HepG2 (cell line): ENCODE measurements at places on chromosomes 1 and 21. TPM values are rescaled to one million over a fixed set of nuclear protein-coding genes. Genes with fewer than 3 reads are reported as not detected.
A peak's percentile ranks its signal among the peaks of the same experiment; 100 is the strongest.

DNA sequence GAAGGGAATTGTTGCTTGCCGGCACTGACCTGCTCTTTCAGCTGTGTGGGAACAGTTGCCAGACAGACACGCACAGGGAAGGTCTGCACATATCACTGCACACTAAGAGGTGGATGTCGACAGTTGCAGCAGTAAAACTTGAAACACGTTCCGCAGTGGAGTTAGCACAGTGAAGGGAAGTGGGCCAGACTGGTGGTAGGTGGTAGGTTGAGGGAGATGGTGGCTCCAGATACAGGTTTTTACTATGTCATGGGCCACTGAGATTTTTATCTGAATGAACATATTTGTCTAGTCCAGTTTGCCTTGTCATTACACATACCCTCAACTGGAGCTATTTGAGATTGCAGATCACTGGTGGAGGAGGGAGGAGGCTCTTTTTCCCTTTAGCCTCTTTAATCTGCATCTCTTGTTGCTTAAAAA, 13.5 kb downstream of the MRPS6 start:
- no peaks in the 10 kb centered on the region for H3K36me3 ChIP-seq
- H3K27me3 ChIP-seq, result no peaks in the 10 kb centered on the region
- peaks cover 16% of the 10 kb centered on the region for H3K4me1 ChIP-seq
- H3K4me3 ChIP-seq, result no peak overlapping the region
- DNase-seq, result no peak

DNA sequence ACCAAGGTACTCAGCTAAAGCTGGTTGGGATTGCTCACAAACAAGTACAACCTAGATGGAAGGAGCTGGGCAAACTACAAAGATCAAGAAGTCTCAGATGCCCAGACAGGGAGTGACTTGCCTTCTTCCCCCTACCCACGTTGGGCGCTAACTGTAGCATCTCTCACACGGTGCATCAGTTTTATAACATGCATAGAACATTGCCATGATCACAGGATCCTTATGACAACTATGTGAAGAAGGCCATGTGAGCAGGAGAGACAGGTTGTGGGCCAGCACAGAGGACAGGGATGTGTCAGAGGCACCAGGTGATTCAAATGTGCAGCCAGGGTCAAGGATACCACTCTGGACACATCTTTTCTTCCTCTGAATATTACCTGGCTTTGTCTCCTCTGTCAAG, 28.3 kb upstream of the CYP4B1 start:
- H3K4me1 ChIP-seq, result no peaks in the 10 kb centered on the region
- H3K36me3 ChIP-seq, result no peaks in the 10 kb centered on the region
- DNase-seq, result no peak
- H3K27me3 ChIP-seq, result no peaks in the 10 kb centered on the region
- H3K4me3 ChIP-seq, result no peak overlapping the region

The ELF3 gene
- 7.9 and 11.5 TPM in 2 replicates for total RNA-seq

The ZNF683 gene
- total RNA-seq, result not detected in 2 replicates

The FCRL1 gene
- not detected in 2 replicates for total RNA-seq

The POU2F1 gene
- total RNA-seq, result 10.2 and 15.1 TPM in 2 replicates

- DNase-seq, result no peak
- no peak overlapping the region for H3K27ac ChIP-seq
- no peak overlapping the region for H3K4me3 ChIP-seq
- H3K36me3 ChIP-seq, result peaks cover 5% of the 10 kb centered on the region
These were observed 49.1 kb downstream of the EYA3 start for GRCh38 chr1:28039341-28039740.

The B3GALT6 gene
- 9.2 and 14.2 TPM in 2 replicates for total RNA-seq

DNA sequence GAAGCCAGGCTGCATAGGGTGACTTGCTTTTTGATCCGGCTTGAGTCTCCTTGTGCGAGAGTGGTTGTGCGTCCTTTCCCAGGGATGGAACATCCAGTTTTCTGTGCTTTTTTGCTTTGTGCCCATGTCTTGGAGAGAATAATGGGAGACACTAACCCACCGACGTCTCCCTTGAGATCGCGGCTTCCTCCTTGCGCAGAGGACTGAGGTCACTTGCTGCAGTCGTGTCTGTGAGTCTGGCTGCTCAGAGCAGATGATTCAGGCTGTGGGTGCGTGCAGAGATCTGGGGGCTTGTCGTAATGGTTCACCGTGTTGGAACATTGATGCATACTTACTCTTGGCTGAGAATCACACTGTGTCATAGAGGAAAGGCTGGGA, 164.5 kb upstream of the CACNA1E start:
- no peak for DNase-seq
- H3K4me1 ChIP-seq, result no peaks in the 10 kb centered on the region
- H3K36me3 ChIP-seq, result no peaks in the 10 kb centered on the region
- H3K4me3 ChIP-seq, result no peak overlapping the region
- no peak overlapping the region for H3K27ac ChIP-seq

DNA sequence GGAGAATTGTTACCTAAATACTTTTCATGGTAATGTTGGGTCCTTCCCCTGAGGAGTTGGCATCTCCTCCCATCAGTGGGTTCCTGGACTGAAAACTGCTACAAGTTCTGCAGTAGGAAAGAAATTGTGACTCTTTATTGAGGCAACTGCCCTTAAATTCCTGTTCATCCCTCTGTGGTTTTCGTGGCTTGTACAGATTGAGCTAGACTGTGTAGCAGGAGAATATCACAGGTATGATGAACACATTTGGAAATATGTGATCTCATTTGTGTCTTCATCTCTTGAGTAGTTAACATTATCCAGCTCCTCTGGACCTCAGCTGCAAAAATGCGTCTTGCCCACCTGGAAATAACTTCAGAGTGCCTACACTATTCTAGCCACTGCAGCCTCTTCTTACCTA, 390.6 kb downstream of the PTPRC start:
- no peak overlapping the region for H3K27ac ChIP-seq
- no peaks in the 10 kb centered on the region for H3K27me3 ChIP-seq
- no peaks in the 10 kb centered on the region for H3K36me3 ChIP-seq
- DNase-seq, result no peak

DNA sequence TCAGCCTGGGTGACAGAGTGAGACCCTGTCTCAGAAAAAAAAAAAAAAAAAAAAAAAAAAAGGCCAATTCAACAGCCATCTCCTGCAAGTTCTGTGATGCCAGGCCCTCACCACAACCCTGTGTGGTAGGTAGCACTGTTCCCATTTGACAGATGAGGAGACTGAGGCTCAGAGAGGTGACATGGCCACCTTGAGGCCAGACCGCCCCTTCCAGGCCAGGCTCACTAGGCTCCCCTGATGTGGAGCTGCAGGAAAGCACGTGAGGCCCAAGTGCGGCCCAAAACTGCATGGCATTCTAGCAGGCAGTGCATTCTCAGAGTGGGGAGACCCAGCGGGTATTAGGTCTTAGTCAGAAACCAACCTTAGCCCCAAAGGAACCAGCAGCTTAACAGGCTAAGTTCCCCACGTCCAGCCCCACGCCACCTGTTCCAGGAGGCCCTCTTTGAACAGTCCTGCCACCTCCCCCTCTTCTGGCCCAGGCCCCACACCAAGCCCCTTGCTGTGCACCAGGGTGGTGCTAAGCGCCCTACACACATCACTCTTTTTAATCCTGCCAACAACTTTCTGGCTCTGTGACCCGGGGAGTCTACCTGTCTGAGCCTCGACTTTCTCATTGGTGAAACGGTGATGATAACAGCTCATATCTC, 11.7 kb upstream of the ECE1 start:
- H3K4me3 ChIP-seq, result no peak overlapping the region
- DNase-seq, result no peak
- H3K27ac ChIP-seq, result no peak overlapping the region
- no peaks in the 10 kb centered on the region for H3K4me1 ChIP-seq
- peaks cover 1% of the 10 kb centered on the region; the same call in 1 of the 2 replicates for H3K36me3 ChIP-seq

GRCh38 chr1:119660253-119661083, 12.4 kb upstream of the ZNF697 start:
- no peaks in the 10 kb centered on the region for H3K27me3 ChIP-seq
- H3K36me3 ChIP-seq, result no peaks in the 10 kb centered on the region
- H3K4me1 ChIP-seq, result peaks cover 17% of the 10 kb centered on the region
- H3K27ac ChIP-seq, result no peak overlapping the region

The S100A14 gene
- total RNA-seq, result 1.4 and 2.0 TPM in 2 replicates

- H3K27ac ChIP-seq, result no peak overlapping the region
- peaks cover 41% of the 10 kb centered on the region for H3K4me1 ChIP-seq
- no peaks in the 10 kb centered on the region for H3K36me3 ChIP-seq
- no peak for DNase-seq
- no peaks in the 10 kb centered on the region for H3K27me3 ChIP-seq
These were observed 11.6 kb upstream of the IFNGR2 start for GRCh38 chr21:33391656-33392055.

DNA sequence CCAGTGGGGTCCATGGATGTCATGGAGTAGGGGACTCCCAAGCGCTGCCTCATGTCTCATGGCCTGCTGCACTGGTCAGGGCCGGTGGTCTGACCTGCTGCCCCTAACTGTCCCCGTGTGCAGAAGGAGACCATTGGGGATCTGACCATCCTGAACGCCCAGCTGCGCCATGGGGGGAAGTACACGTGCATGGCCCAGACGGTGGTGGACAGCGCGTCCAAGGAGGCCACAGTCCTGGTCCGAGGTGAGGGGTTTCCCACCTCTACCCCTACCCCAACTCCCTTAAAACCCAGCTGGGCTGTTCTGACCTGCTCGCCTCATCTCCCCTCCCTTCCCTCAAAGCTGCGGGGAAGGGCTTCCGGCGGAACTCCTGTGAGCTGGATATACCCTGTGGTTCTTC, 18.6 kb downstream of the TMEM81 start:
- no peaks in the 10 kb centered on the region for H3K4me1 ChIP-seq
- no peak for DNase-seq
- H3K27ac ChIP-seq, result no peak overlapping the region
- no peak overlapping the region for H3K4me3 ChIP-seq
- H3K27me3 ChIP-seq, result no peaks in the 10 kb centered on the region; the same call in none of the 2 replicates

GRCh38 chr1:17636612-17637011, 97.1 kb downstream of the ARHGEF10L start:
- no peak overlapping the region for H3K4me3 ChIP-seq
- no peak overlapping the region for H3K27ac ChIP-seq
- H3K27me3 ChIP-seq, result no peaks in the 10 kb centered on the region
- H3K4me1 ChIP-seq, result no peaks in the 10 kb centered on the region
- DNase-seq, result no peak
- peaks cover 65% of the 10 kb centered on the region for H3K36me3 ChIP-seq

DNA sequence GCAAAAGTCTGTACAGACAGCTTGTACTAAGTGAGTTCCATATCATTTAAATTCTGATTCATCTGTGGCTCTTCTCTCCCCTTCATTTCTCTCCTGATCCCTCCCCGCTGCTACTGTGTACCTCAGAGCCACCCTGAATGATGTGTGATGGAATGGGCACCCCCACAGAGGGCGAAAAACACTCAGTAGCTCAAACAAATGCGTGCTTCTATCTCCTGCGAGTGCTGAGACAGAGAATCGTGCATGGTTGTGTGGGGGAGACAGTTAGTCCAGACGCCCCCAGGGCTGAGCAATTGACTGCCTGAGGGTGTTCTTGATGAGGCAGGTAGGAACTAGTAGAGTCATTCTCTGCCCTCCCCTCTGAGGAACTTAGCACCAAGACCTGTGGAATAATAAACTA, 269.8 kb downstream of the ZNF648 start:
- H3K27ac ChIP-seq, result no peak overlapping the region
- no peak for DNase-seq
- H3K4me1 ChIP-seq, result no peaks in the 10 kb centered on the region
- H3K36me3 ChIP-seq, result no peaks in the 10 kb centered on the region
- H3K4me3 ChIP-seq, result no peak overlapping the region

DNA sequence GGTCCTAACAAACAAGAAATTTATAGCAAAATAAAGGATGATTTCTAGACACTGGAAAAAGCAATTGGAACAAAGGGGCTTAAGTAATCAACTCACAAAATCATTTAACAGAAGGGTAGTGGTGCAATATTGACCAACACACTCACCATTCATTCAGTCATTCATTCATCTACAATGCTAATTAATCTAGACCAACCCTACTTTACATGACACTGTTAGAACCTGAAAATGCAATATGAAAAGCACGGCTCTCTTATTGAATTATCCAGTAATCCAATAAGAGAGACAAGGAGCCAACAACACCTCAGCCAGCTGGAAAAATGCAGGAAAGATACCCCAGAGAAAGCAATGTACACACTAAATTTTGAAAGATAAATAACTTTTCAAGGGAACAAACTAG, 310.8 kb upstream of the NR5A2 start:
- H3K36me3 ChIP-seq, result no peaks in the 10 kb centered on the region
- H3K4me3 ChIP-seq, result no peak overlapping the region
- H3K4me1 ChIP-seq, result no peaks in the 10 kb centered on the region

DNA sequence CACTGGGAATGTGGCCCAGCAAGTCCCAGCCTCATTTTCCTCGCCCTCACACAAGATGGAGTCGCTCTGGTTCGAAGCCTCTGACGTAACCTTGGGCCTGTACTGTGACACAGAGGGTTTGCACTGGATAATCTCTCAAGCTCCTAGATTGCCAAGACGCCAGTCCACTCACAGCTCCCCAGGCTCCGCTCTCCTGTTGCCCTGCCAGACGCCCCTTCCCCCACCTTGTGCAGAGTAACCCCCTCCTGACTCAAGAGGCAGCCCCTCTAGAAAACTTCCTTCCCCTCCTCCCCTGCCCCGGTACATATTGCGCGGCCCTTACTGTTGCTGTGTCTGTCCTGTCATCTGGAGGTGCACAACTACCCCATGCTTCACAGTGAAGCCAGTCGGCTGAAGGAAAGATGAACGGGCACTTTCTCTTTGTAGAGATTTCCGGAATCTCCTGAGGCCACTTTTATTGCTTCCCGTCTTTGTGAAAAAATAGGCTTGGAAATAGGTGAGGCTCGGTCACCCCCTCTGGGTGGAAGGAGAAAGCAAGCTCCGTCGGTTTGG, 981 bp upstream of the KIAA1614 start:
- no peaks in the 10 kb centered on the region for H3K27me3 ChIP-seq
- no peaks in the 10 kb centered on the region for H3K36me3 ChIP-seq
- H3K4me3 ChIP-seq, result no peak overlapping the region
- H3K27ac ChIP-seq, result no peak overlapping the region
- peaks cover 14% of the 10 kb centered on the region for H3K4me1 ChIP-seq

DNA sequence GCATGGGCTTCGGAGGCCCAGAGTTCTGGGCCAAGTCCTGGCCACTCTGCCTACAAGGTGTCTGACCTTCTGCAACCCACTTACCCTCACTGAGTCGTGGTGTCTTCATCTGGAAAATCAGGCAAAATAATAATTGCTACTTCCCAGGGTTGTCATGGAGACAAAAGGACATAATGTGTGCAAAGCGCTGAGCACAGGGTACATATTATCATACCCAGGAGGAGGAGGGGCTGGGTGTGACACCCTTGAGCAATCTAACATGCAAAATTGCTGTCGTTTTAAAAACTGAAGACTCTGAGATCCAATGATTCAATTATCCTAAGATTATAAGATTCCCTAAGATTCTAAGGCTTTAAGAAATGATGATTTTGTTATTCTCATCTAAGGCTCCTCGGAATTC, 459.5 kb downstream of the PTPRU start:
- no peak overlapping the region for H3K27ac ChIP-seq
- H3K4me3 ChIP-seq, result no peak overlapping the region
- H3K4me1 ChIP-seq, result no peaks in the 10 kb centered on the region; the same call in 1 of the 2 replicates
- no peak for DNase-seq
- H3K36me3 ChIP-seq, result no peaks in the 10 kb centered on the region
- peaks cover 22% of the 10 kb centered on the region; the same call in 2 of the 3 replicates for H3K27me3 ChIP-seq

The CRYAA gene
- 5.2 and 5.6 TPM in 2 replicates for total RNA-seq

GRCh38 chr1:103106426-103107341, 1.6 kb downstream of the COL11A1 start:
- H3K36me3 ChIP-seq, result no peaks in the 10 kb centered on the region
- no peak overlapping the region for H3K27ac ChIP-seq
- peak; percentile 24 for DNase-seq
- H3K27me3 ChIP-seq, result peaks cover 13% of the 10 kb centered on the region; the same call in 1 of the 3 replicates

GRCh38 chr1:44366371-44366975, 11.4 kb upstream of the ERI3 start:
- no peak overlapping the region for H3K27ac ChIP-seq
- no peaks in the 10 kb centered on the region for H3K36me3 ChIP-seq
- H3K27me3 ChIP-seq, result peaks cover 46% of the 10 kb centered on the region; the same call in 2 of the 3 replicates
- no peak overlapping the region for H3K4me3 ChIP-seq
- no peak for DNase-seq
- H3K4me1 ChIP-seq, result no peaks in the 10 kb centered on the region

The CELA2B gene
- total RNA-seq, result not detected in 2 replicates

The COA7 gene
- 30.4 and 60.7 TPM in 2 replicates for total RNA-seq
